ENCODE measurements at places on chromosomes 2 and 18. TPM values are rescaled to one million over a fixed set of nuclear protein-coding genes. Genes with fewer than 3 reads are reported as not detected.

CNDP1 gene
- not detected for total RNA-seq

DNA sequence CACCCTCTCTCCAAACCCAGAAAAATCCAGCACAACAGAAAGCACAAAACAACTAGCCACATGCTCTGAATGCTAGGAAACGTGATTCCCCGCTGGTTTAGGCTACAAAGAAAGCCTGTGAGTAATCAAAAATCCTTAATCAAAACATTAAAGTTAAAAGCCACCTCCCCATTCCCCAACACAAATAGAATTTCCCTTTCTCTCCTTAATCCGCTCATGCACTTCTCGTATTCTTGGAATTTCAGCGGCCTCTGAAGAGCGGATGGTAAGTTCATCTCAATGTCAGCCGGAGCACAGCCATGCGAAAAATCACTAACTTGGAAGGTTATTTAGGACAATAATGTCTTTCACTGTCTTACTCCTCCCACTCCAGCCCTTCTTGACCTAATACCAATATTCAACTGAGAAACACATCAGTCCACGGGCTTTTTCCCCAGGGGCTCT is 126.7 kb downstream of the OSBPL1A start:
- DNase-seq: no peak

GRCh38 chr18:4765401-4765800 is 310.3 kb upstream of the DLGAP1 start:
- no peak for DNase-seq

DNA sequence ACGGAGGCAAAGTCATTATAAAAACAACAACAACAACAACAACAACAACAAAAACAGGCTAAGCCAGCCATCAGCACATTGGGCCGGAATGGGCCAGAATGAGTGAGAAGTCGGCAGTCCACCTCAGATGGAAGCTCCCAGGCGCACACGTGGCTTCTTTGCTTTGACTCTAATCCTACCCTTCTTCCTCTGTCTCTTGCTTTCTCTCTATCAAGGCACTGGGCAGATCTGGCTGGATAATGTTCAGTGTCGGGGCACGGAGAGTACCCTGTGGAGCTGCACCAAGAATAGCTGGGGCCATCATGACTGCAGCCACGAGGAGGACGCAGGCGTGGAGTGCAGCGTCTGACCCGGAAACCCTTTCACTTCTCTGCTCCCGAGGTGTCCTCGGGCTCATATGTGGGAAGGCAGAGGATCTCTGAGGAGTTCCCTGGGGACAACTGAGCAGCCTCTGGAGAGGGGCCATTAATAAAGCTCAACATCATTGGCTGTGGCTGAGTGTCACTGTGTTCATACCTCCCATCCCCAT is 52.2 kb downstream of the MARCO start:
- DNase-seq: no peak

- DNase-seq: no peak
Observed at GRCh38 chr2:1701556-1702185, 42.6 kb downstream of the PXDN start.

DNA sequence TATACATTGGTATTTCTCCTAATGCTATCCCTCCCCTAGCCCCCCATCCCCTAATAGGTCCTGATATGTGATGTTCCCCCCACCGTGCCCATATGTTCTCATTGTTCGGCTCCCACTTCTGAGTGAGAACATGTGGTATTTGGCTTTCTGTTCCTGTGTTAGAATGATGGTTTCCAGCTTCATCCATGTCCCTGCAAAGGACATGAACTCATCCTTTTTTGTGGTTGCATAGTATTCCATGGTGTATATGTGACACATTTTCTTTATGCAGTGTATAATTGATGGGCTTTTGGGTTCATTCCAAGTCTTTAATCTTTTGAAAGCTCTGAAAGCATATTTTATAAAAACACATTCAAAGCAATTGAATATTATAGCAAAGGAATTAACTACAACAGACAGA is 1169.4 kb upstream of the ZEB2 start:
- no peak for DNase-seq

GRCh38 chr2:234788841-234789240 is 163.0 kb upstream of the SH3BP4 start:
- no peak for DNase-seq

DNA sequence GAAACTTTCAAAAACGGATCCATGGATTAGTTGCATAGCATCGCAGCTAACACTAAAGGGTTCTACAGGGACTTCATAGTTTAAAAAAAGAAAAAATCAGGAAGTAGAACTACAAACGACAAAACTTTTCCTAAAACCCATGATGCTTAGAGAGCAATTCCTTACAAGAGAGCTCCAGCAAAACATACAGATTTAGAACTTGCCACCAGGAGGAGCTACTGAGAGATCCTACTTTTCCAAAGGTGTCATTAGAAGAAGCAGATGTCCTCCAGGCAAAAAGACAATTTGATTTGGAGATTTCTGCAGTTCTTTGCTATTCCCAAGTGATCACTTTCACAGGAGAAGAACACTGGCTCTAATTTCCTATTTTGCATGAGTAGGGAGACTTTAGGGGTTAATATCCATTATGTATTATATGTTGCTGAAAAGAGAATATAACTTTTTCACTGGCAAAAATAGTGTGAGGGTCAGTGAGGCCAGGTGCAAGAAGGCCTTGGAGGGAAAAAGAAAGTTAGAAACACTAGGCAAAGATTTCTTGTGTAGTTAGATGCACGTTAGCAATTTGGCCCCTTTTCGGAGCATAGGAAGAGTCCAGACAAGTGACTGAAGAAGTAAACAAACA is 436.2 kb downstream of the SUCLG1 start:
- peak; percentile 60 for DNase-seq

GRCh38 chr2:84041506-84041905 is 417.6 kb downstream of the SUCLG1 start:
- DNase-seq: no peak

DNA sequence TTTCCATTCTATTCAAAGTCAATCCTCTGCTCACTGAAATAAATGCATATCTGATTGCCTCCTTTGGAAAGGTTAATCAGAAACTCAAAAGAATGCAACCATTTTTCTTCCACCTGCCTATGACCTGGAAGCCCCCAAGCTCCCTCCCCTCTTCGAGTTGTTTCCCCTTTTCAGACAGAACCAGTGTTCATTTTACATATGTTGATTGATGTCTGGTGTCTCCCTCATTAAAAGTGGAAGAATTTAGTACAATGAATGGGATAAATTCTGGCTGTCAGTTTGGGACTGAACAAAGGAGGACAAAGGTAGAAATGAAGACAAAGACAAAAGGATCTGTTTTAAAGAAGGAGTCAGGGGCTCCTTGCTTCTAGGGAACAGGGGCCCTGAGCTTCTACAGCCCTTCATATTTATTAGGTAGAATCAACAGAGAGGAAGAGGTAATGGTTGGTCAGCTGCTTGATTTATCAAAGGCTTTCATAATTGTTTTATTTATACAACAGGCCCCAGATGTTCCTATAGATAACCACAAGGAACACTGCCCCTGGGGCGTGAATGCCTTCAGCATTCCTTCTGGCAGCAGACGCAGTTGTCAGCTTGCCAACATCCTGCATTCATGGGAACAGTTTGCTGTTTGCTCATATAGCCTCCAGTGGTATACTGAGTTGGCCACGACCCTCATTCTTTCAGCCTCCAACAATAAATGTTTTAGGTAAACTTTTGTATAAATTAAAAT is 949.8 kb upstream of the LRATD1 start:
- peak; percentile 79 for DNase-seq

- DNase-seq: no peak
Observed at GRCh38 chr2:147373800-147374422, 470.9 kb upstream of the ACVR2A start.

PREB gene
- 54.0 TPM for total RNA-seq

DNA sequence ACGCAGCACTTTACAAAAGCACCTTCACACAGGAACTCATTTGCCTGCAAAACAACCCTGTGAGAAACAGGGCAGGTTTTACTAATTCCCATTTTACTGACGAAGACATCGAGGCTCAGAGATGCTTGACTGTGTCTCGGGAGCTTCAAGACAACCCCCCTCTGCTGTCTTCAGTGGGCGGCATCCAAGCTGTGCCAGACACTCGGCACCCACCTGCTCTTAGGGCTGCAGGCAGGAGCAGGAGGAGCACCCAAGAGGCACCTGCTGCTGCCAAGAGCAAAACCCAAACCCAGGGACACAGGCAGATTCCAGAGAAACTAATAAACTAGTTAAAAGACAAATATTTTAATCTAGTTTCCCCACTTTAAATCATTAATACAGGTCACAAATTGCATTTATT is 67.9 kb downstream of the PPP4R1 start:
- DNase-seq: no peak

CCBE1 gene
- 0.12 TPM for total RNA-seq

CHRNA1 gene
- total RNA-seq: not detected

DNA sequence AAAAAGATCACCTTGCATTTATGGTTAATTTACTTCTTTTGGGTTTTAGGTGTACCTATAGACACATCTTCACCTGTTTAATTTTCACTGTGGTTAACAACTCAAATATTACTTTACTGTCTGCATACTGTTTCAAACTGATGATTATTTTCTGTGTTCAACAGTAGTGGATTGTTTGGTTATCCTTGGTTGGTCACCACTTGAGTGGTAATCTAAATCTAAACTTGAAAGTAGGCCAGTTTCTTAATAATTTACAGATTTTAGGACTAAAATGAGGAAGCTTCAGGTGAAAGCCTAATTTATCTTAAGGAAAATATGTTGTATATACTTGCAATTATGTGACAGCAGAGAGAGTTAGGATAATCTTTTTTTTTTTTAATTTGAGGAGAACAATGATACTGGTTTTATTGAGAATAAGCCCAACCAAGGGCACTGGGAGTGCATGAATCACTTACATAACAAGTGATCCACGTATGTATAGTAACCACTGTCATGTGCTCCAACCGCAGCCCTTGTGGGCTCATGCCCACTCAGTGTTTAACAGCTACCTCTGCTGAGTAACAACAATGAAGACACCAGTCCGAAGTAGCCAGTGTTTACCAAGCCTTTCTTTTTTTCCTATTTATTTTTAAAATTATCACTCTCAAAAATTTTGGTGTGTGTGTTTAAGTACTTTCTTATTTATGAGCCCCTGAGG is 31.0 kb upstream of the WDSUB1 start:
- no peak for DNase-seq

GRCh38 chr18:74623047-74623816 is 25.6 kb downstream of the ZNF407 start:
- peak; percentile 6 for DNase-seq

ALPG gene
- not detected for total RNA-seq

DNA sequence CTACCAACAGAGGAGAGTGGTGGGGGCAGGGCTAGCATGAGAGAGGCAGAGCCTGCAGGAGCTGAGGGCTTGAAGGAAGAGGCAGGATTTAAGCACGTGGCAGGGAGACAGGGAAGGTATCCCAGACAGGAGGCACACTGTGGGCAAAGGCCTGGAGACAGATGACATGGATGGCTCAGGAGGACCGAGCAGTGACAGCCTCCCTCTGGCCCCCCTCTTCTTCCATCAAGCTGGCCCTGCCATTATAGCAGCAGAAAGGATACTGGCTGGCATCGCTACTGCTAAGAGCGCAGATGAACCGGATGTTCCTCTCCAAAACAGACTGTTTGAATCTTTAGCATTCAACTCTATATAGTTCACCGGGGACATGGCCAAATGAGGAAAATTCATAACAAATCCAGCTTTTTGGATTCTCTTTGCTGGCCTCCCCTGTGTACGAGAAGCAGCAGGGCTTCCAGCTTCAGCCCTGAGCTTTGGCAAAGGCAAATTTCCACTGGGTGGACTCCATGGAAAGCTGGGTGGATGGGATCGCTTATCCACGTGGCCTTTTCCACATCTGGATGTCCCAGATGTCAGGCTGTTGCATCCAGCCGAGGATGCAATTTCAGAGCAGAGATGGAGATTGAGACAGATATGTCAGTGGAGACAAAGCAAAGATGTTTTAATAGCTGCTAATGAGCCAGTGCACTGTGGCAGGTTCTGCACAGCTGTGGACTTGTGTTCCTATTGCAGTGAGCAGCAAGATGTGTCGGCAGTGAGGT is 36.2 kb downstream of the CAPN13 start:
- DNase-seq: no peak

DNA sequence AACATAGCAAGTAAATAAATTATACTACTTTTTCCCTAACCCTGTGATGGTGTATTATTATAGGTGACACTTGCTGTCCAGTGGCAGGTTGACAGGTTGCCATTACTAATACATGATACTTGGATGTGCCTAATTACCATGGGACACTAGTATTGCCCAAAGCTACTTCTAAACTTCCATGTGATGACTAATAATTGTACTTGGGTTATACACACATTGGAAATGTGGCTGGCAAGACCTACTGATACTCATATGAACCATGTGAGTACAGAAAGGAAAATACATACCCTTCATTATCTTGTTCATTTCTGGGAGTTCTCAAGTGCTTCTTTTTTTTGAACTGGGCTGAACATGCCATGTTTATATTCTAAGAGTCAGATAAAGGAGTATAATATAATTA is 156.4 kb downstream of the IKZF2 start:
- no peak for DNase-seq

DNA sequence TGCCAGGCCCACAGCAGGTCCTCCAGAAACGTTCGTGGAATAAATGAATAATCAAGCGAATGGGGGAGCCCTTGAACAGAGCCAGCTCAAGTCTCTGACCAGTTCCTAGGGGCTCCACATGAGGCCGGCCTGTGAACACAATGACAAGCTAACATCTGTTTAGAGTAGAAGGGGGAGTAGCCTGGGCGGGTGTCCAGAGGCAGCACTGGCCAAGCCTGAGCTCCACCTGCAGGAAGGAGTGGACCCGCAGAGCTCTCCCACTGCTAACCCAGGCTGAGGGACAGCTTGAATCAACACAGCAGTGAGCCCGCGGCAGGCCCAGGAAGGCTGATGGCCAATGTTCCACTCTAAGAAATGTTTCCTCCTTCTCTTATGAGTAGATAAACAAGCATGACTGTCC is 234.8 kb upstream of the RAB6C start:
- no peak for DNase-seq

NEB gene
- total RNA-seq: 50.0 TPM

GRCh38 chr2:182300608-182301007 is 126.2 kb downstream of the PDE1A start:
- no peak for DNase-seq

DNA sequence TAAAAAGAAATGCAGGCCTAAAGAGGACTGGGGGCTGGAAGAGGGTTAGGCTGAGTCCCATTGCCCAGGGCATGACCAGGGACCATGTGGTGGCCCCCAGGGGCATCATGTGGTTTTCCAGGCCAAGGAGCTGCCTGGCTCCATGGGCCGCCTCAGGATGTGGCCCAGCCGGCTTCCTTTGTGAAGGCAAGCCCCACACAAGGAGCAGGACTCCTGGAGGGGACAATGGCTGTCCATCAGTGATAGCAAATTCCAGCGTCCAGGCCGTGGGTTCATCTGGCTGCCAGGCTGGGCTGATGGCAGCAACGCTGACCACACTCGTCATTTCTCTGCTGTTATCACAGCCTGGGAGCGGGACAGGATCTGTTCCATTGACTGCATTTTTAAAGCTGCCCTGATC is 82.5 kb downstream of the GBX2 start:
- DNase-seq: no peak

Data from Calu3 (cell line).